ENCODE measurements at places on chromosomes 11 and 22. TPM values are rescaled to one million over a fixed set of nuclear protein-coding genes. Genes with fewer than 3 reads are reported as not detected.

- DNase-seq, result no peak
Measured at GRCh38 chr11:71542879-71543777, 5.1 kb upstream of the KRTAP5-9 start.

GRCh38 chr11:94885133-94885532 lies 88.2 kb downstream of the CWC15 start:
- no peak for DNase-seq

GRCh38 chr22:35973388-35973787 lies 55.2 kb downstream of the RBFOX2 start:
- DNase-seq, result no peak

- no peak for DNase-seq
Measured at GRCh38 chr11:64125676-64126075, 40.2 kb downstream of the MACROD1 start.

The IMMP1L gene
- polyA plus RNA-seq, result 15.5 TPM

DNA sequence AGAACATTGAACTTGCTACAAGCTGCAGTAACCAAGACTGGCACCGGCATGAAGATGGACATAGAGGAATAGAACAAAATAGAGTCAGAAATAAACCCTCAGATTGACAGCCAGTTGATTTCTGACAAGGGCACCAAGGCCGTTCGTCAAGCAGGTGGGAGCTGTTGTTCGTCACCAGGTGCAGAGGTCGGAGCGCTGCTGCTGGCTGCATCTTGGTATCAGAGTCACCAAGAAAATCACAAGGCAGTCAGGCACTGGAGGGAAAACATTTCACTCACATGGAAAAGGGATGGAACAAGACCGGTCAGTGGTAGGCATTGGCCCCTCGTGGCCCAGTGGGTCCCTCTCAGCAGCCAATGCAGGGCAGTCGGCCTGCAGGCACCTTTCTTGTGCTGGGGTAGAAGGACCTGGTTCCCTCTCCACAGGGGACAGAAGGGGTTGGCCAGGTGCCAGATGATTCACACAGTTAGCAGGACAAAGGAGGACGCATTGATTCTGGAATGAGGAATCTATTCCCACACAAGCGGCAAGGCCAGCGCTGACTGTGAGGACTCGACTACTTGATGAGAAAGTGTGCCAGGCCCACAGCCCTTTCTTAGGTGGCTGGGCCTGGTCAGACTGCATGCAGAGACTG lies 115.8 kb upstream of the FGF3 start:
- DNase-seq, result peak; percentile 51

All from psoas muscle (tissue), 8 donors.